ENCODE measurements at places on chromosomes 1 and 21.
A peak's percentile ranks its signal among the peaks of the same experiment; 100 is the strongest.

DNA sequence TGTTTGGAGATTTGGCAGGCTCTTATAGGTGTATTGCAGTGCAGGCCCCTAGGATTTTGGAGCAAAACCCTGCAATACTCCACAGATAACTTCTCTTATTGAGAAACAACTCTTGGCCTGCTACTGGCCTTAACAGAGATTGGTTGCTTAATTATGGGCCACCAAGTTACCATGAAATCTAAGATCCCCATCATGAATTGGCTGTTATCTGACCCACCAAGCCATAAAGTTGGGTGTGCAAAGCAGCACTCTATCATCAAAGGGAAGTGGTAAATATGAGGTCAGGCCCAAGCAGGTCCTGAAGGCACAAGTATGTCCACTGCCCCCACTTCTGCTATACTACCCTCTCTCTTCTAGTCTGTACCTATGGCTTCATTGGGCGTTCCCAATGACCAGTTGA, 130.0 kb upstream of the TNFSF4 start:
- no peak for DNase-seq

- DNase-seq = no peak
Observed at GRCh38 chr1:209367061-209367772, 216.3 kb upstream of the CAMK1G start.

- no peak for DNase-seq
Observed at GRCh38 chr1:78234496-78234895, 188.7 kb downstream of the GIPC2 start.

- DNase-seq = no peak
Observed at GRCh38 chr1:203069030-203069747, 16.6 kb downstream of the MYOG start.

DNA sequence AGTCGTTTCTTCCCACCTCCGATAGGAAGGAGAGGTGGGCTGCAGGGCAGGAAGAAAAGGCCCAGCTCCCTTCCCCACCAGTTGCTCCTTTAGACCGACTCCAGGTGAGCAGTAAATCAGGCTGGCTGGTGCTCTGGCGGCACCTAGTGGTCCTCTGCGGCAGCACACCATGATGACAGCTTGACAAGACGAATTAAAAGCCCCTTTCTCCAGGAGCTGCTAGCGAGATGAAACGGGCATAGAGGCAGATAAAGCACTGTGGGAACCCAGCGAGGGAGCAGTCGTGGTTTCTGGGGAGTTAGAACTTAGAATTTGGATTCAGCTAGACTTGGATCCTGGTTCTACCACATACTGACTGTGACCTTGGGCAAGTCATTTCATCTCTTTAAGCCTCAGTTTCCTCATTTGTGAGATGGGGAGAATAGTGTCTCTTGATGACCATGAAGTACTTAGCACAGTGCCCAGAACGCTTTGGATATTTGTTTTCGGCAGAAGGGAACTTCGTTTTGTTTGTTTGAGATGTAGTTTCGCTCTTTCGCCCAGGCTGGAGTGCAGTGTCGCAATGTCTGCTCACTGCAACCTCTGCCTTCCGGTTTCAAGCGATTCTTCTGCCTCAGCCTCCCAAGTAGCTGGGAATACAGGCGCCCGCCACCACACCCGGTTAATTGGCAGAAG, 21.8 kb upstream of the COL9A2 start:
- DNase-seq = peak; percentile 32

DNA sequence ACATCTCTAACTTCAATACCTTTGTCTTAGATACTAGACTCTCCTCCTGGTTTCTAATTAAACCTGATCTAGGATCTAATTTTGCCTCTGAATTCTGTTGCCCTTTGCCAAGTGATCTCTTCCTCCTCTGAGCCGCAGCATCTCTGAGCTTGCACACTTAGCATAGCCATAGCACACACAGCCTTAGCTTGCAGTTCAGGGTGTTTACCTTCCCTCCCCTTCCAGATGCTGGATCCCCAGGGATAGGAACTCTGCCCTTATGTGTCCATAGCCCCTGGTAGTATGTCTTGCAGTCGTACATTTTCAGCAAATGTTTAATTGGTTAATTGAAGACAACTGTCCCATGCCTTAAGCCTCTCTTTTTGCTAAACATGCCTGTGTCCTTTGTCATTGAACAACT, 30.3 kb downstream of the SELL start:
- DNase-seq = no peak

Measured in HFF-Myc (cell line).